ENCODE measurements at places on chromosomes 2 and 18.

DNA sequence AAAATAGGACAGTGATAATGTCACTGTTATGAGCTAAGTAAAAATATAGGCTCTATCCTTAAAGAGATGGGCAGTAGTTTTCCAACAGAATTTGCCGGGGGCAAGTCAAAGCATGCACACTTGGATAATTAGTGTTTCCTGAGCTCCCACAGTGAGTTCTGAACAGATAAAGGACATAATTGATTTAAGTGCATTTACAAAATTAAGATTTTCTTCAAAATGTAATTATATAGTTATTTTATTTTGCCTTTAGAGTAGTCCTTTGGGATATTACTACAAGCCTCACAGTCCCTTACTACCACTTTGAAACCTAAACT is 107.6 kb downstream of the RAPGEF4 start:
- no peak for DNase-seq

DNA sequence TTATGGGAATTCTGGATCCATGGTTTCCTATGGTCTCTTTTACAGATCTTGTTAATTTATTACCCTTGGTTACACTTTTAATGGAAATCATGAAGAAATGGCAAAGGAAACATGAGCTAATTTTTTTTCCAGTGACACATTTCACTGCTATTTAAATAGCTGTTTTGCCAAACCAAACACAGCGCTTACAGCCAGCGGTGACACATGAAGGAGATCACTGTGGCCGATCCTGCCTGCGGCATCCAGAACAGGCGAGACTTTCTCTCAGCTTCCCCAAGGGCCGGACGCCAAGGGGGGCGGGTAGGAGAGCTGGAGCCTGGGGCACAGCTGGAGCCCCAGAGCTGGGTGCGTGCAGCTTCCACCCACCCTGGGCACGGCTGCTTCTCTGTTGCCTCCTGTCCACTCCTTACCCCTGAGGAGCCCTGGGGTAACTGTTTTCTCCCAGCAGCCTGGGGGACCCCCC is 81.4 kb upstream of the PKDCC start:
- no peak for DNase-seq

- no peak for DNase-seq
Measured at GRCh38 chr2:37355735-37356134, 11.3 kb downstream of the QPCT start.

DNA sequence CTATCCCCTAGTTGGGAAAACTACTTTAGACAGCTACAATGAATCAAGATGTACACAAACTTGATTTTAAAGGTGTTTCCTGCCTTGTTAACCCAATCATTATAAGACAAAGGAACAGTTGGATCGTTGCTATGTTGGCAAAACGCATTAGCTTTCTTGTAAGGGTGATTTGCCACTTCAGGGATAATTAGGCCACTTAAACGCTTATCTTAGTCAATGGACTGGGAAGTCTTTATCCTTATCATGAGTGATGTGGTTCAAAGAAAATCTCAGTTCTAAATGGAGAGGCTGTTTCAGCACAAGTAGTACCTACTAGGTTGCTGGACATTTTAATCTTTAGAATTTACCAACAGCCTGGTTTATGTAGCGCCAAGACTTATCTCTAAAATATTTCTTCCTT is 406.1 kb upstream of the MEX3C start:
- no peak for DNase-seq

- DNase-seq: no peak
Measured at GRCh38 chr2:189152483-189152882, 27.1 kb downstream of the COL5A2 start.

DNA sequence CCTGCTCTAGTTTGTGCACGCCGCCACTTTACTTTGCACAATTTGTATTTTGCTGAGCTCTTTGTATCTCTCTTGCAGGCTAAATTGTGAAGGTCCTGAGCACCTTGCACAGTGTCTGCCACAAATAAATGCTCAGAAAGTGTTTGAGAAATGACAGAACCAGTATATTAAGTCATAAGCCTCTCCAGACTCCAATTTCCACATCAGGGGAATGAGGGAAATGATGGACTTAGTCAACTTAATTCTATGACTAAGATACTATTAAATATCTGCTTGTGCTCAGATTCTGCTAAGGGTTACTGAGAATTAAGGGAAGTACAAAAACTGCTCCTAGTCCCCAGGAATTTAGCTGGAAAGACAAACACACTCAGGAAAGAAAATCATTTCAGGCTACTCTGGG is 239.1 kb upstream of the SLC14A2 start:
- DNase-seq: no peak

DNA sequence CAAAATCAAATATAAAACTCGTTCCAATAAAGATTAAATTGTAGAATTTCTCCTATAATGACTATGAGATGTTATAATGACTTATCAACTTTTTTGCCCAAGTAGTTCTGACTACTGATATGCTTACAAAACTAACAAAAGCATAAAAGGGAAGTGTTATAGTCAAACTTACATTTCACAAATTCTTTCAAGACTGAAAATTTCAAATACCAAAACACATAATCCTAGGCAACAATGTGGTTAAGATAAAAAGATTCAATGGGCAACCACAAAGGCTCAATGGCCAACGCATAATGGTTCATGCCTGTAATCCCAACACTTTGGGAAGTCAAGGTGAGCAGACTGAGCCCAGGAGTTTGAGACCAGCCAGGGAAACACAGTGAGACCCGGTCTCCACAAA is 135.7 kb downstream of the USP34 start:
- DNase-seq: no peak

DNA sequence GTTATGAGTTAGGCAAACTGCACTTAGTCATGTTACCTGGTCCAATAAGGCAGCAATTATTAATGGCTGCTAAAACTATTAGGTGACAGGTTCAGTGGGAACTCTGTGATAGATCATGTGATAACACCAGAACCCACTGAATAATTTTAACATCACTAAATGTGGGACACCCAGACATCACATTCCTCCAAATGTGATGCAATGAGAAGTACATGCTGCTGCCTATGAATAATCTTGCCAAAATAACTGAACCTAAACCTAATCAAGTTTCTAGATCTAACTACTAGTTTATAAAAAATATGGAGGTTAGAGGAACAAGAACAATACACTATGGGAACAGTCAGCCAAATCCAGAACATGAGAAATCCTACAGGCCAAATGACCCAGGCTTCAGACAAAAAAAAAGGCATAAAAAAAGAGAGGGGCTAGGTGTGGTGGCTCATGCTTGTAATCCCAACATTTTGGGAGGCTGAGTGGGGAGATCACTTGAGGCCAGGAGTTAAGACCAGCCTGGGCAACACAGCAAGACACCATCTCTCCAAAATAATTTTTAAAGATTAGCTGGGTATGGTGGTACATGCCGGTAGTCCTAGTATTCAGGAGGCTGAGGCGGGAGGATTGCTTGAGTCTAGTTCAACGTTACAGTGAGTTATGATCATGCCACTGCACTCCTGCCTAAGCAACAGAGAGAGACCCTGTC is 7.0 kb upstream of the ACTR2 start:
- no peak for DNase-seq

DNA sequence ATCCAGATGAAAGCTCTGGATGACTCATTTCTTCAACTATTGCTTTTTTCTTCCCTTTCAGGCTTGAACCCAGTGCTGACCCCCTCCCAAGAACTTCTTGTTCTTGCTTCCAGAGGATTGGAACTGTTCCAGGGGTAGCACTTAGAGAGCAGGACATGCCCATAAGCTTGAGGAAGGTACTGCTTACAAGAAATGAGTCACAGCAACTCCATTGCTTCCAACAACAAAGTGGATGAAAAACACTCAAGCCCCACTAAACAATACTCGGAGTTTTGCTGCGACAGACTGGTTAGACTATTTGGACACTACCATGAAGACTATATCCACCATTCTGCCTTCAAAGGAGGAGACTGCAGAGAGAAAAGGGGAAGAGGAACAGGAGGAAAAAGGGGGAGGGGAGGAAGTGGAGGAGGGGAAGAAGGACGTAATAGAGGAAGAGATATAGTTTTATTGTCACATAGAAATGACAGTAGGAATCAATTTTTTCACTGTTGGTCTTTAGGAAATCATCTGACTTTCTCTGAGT is 1.6 kb upstream of the EPC2 start:
- no peak for DNase-seq

- DNase-seq: no peak
Measured at GRCh38 chr2:165203689-165204559, at the start of gene SCN3A. SCN3A (minus strand) TSS chr2:165204050; CDS start chr2:165176394, 27,656 bp downstream.

DNA sequence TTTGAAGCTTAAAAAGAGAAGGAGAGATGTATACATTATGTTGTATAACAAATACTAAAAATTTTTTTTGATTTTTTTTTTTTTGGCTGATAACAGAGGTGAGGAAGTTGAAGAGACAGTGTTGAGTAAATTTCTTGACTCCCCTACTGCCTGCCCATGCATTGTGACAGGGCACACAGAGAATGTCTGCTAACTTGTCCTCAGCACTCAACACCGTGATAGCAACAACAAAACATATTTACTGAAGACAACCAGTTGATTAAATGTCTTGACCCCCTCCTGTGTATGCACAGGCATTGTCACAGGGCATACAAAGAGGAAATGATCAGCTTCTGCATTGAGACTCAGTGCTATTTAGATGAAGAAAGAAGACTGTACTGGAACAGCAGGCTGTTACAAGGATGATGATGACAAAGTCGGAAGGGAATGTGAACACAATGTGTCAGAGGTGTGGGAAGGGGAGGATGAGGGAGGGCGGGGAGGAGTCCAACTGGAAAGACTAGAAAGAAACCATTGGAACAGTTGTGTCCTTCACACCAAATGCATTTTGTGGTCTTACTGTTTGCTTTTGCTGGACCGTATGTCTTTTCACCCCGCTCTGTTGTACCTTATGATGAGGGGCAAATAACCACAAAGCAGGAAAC is 89.5 kb downstream of the CERS6 start:
- no peak for DNase-seq

- DNase-seq: no peak
Measured at GRCh38 chr2:215000721-215001120, 137.7 kb downstream of the ABCA12 start.

GRCh38 chr2:105144941-105145300 is 96.6 kb upstream of the GPR45 start:
- DNase-seq: no peak

DNA sequence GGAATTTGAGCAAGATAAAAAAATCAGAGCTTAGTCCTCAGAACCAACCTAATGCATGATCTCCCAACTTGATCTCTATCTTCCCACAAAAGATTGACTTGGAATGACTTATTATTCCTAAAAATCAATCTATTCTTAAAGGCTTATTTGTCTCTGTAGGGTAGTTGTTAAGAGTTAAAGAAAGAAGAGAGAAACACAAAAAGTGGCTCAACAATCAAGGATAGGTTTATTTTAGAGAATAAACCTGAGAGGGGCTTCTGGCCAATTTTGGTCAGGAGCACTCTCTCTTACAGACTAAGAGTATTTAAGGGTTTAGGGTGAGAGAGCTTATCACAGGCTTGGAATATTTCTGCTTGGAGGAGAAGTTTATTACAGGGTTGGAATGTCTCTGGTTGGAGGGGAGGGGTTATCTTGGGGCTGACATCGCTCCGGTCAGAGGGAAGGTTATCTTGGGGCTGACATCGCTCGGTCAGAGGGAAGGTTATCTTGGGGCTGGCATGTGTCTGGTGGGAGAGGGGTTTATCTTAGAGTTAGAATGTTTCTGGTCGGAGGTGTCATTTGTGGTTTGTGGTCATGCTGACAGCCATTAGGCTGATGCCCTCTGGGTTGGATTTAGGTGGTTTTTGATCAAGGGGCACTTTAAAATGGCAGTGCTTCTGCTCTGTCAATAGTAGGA is 2.4 kb upstream of the MFF start:
- DNase-seq: no peak

DNA sequence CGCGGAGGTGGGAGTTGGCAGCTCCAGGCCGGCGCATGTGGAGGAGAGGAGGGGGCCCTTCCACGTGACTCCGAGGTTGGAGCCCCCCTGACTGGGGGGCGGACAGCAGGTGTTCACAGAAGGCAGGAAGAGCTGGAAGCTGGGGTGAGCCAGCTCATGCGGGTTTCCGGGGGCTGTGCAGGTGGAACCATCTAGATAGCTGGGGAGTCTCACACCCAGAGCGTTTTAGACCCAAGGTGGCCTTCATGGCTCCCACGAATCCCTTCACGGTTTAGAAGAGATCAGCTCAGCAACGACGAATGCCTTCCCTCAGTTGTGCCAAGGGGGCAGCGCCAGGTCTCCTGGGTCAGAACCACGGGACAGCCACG is 740.5 kb upstream of the SALL3 start:
- no peak for DNase-seq

GRCh38 chr2:231348173-231348572 is 47.3 kb upstream of the B3GNT7 start:
- no peak for DNase-seq

GRCh38 chr2:32357318-32358110 is 691 bp downstream of the BIRC6 start:
- peak; percentile 5 for DNase-seq

GRCh38 chr2:168147830-168148794 is 99.3 kb downstream of the STK39 start:
- no peak for DNase-seq

DNA sequence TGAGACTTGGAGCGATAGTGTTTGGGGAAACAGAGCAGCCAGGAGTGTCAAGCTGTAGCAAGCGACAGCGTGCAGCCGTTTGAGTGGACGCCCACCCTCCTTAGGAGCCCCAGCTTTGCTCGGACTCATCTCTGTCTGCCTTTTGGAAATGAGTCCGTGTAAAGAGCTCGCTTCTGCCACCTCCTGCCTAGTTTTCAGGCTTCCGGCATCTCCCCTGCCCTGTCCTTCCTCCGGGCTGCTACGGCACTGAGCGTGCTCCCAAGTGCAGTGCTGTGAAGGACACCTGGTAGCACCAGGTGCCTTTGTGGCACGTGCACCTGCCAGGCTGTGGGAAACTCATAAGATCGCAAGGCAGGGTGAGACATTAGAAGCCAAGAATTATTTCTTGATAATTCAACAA is 117.1 kb downstream of the RNF144A start:
- no peak for DNase-seq

- no peak for DNase-seq
Measured at GRCh38 chr18:58511306-58511705, 117.6 kb downstream of the ALPK2 start.

- DNase-seq: no peak
Measured at GRCh38 chr2:58926112-58926511, 685.0 kb upstream of the FANCL start.

GRCh38 chr2:200578778-200579177 is 7.0 kb upstream of the AOX1 start:
- DNase-seq: no peak

DNA sequence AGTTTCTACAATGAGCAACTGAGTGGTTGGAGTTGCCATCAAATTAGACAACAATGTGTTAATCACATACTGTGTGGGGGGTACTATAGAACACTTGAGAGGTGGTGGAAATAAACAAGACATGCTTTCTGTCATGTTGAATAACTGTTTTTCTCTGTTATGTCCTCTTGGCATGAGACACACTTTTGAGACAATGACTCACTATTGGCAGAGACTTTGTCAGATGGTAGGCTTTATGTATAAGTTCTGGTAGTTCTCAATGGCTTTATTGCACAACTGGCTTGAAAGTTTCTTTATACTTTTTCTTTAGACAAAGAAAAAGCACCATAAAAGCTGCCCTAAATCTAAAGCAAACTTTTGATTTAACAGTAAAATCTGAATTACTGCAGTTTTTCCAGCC is 578.7 kb downstream of the ADCYAP1 start:
- no peak for DNase-seq

Data from stimulated activated CD8-positive, alpha-beta memory T cell treated with anti-CD3 and anti-CD28 coated beads, Interleukin-4, amount 100 ng/mL, for 1 hour (primary cell).